ENCODE measurements at places on chromosomes 3 and 15. TPM values are rescaled to one million over a fixed set of nuclear protein-coding genes. Genes with fewer than 3 reads are reported as not detected.

- H3K27me3 ChIP-seq = no peaks in the 10 kb centered on the region
- no peak overlapping the region for H3K27ac ChIP-seq
- peak overlapping the region; percentile 23 for H3K4me3 ChIP-seq
- H3K36me3 ChIP-seq = no peaks in the 10 kb centered on the region
- peaks cover 35% of the 10 kb centered on the region for H3K4me1 ChIP-seq
- peak; percentile 36 for DNase-seq
These were observed 74.8 kb upstream of the SEC13 start for GRCh38 chr3:10395671-10396070.

GRCh38 chr15:98889930-98890695 is 117.5 kb downstream of the PGPEP1L start:
- no peaks in the 10 kb centered on the region for H3K27me3 ChIP-seq
- H3K36me3 ChIP-seq = no peaks in the 10 kb centered on the region
- no peak overlapping the region for H3K27ac ChIP-seq
- DNase-seq = no peak
- H3K4me3 ChIP-seq = no peak overlapping the region
- H3K4me1 ChIP-seq = no peaks in the 10 kb centered on the region

GRCh38 chr15:90597577-90597976 is 67.9 kb downstream of the CRTC3 start:
- no peaks in the 10 kb centered on the region for H3K36me3 ChIP-seq
- H3K4me1 ChIP-seq = peaks cover 83% of the 10 kb centered on the region
- no peak for DNase-seq
- no peaks in the 10 kb centered on the region for H3K27me3 ChIP-seq
- H3K4me3 ChIP-seq = peak overlapping the region; percentile 14
- H3K27ac ChIP-seq = peak overlapping the region; percentile 41

GRCh38 chr3:110495201-110495927 is 576.3 kb upstream of the NECTIN3 start:
- H3K4me3 ChIP-seq = no peak overlapping the region
- H3K36me3 ChIP-seq = no peaks in the 10 kb centered on the region
- H3K4me1 ChIP-seq = no peaks in the 10 kb centered on the region
- H3K27ac ChIP-seq = no peak overlapping the region
- no peak for DNase-seq

DNA sequence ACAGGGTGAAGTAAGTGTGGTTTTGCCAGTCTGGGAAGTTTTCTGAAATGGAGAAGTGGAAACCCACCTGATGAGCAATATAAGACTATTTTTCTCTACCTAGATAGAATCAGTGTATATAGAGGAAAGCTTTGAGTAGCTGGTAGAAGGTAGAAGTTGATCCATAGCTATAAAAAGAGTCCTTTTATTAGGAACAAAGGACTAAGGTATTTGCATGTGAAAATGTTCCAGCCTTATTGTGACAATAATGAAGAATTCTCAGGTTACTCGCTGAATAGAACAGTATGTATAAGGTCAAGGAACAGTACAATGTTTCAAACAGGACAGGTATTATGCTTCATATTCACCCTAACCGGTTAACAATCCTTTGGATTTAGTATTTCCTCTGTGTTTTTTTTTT is 972.2 kb downstream of the OTOL1 start:
- H3K4me3 ChIP-seq = no peak overlapping the region
- H3K4me1 ChIP-seq = no peaks in the 10 kb centered on the region
- H3K27ac ChIP-seq = no peak overlapping the region
- no peaks in the 10 kb centered on the region for H3K36me3 ChIP-seq
- DNase-seq = no peak

DNA sequence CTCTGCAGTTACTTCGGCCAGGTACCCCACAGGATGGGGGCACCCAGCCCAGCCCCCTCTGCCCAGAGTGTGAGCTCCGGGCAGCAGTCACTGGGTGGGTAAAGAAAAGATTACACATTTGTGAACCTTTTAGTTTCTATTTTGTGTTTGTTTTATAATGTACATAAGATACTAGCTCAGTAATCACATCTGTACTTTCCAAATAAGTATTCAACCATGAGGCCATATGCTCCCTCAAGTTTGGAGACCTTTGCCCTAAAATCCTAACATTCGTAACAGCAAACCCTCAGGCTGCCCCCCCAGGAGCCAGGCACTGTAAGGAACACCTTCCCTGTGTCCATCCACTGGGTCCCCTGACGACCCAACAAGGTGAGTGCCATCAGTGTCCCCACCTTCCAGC is 68.3 kb upstream of the SLC6A6 start:
- no peaks in the 10 kb centered on the region for H3K27me3 ChIP-seq
- no peaks in the 10 kb centered on the region for H3K4me1 ChIP-seq
- H3K4me3 ChIP-seq = no peak overlapping the region

DNA sequence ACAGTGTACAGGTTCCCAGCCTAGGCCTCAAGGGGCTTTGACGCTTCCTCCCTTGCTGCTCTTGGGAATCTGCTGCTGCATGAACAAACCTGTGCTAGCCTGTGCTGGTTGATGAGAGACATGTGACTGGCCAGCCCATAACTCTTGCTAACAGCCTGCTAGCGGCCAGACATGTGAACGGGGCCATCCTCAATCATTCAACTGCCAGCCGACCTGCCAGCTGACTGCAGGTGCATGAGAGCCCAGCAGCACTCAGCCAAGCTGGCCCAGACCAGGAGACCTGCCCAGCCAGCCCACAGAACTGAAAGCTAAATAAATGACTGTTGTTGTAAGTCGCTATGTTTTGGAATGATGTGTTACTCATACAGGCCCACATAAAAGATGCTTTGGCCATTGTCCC is 82.4 kb upstream of the DLG1 start:
- H3K36me3 ChIP-seq = no peaks in the 10 kb centered on the region
- H3K4me1 ChIP-seq = no peaks in the 10 kb centered on the region
- no peak overlapping the region for H3K27ac ChIP-seq

DNA sequence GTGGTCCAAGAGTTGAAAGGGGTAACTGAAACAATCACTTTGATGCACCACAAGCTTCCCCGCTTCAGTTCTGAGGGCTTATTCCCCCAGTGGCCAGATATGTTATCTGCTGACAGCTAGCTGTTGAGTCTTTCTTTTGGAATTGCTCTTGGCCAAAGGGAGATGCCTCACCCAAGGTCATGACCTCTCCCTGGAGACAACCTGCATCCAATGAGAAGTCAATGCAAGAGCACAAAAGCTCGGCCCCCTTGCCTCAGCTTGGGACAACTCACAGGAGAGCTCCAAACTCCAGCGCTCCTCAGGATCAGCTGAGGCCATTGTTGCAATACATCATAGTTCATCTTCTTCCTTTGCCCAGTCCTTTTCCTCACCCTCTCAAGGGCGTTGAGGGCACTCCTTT is 31.0 kb upstream of the THBS1 start:
- H3K36me3 ChIP-seq = no peaks in the 10 kb centered on the region
- no peaks in the 10 kb centered on the region for H3K27me3 ChIP-seq
- DNase-seq = no peak
- no peak overlapping the region for H3K27ac ChIP-seq

- DNase-seq = no peak
- no peaks in the 10 kb centered on the region for H3K27me3 ChIP-seq
- H3K4me3 ChIP-seq = no peak overlapping the region
These were observed 106.5 kb upstream of the P2RY1 start for GRCh38 chr3:152728231-152728980.

STRIT1 gene
- polyA plus RNA-seq = not detected

SMAD6 gene
- polyA plus RNA-seq = not detected

GRIP2 gene
- polyA plus RNA-seq = not detected

GRCh38 chr3:101703169-101703568 is 16.7 kb upstream of the RPL24 start:
- no peaks in the 10 kb centered on the region for H3K27me3 ChIP-seq
- H3K27ac ChIP-seq = no peak overlapping the region
- H3K36me3 ChIP-seq = no peaks in the 10 kb centered on the region
- DNase-seq = no peak
- H3K4me3 ChIP-seq = no peak overlapping the region

DNA sequence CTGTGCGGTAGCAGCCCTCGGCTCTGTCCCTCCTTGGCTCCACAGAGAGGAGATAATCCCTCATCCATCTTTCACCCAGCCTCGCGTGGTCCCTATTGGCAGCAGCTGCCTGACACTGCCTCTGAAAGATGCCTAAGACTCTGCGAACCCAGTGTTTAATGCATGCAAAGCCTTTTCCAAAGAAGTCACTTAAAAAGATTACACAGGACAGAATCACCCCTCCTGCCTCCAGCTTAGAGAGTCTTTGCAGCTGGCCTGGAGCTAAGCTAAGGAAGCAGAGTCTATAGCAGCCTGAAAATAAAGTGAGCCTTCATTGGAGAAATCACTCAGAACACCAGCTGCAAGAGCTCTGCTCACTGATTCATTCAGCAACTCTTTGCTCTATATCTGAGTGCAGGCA is 247.2 kb downstream of the SHQ1 start:
- no peaks in the 10 kb centered on the region for H3K36me3 ChIP-seq
- DNase-seq = no peak
- no peaks in the 10 kb centered on the region for H3K27me3 ChIP-seq
- no peak overlapping the region for H3K4me3 ChIP-seq
- no peaks in the 10 kb centered on the region for H3K4me1 ChIP-seq
- H3K27ac ChIP-seq = no peak overlapping the region

GRCh38 chr3:139286825-139287224 is 57.0 kb upstream of the MRPS22 start:
- no peak for DNase-seq
- H3K36me3 ChIP-seq = no peaks in the 10 kb centered on the region
- H3K4me1 ChIP-seq = no peaks in the 10 kb centered on the region
- no peaks in the 10 kb centered on the region for H3K27me3 ChIP-seq
- no peak overlapping the region for H3K4me3 ChIP-seq
- H3K27ac ChIP-seq = no peak overlapping the region

GRCh38 chr15:32829436-32829835 is 111.6 kb downstream of the GREM1 start:
- H3K27ac ChIP-seq = no peak overlapping the region
- H3K4me3 ChIP-seq = no peak overlapping the region
- no peak for DNase-seq
- no peaks in the 10 kb centered on the region for H3K27me3 ChIP-seq
- H3K36me3 ChIP-seq = no peaks in the 10 kb centered on the region
- no peaks in the 10 kb centered on the region for H3K4me1 ChIP-seq

GRCh38 chr3:135272026-135272669 is 477.1 kb downstream of the EPHB1 start:
- no peak overlapping the region for H3K4me3 ChIP-seq
- no peak for DNase-seq
- H3K36me3 ChIP-seq = no peaks in the 10 kb centered on the region
- no peaks in the 10 kb centered on the region for H3K4me1 ChIP-seq
- H3K27ac ChIP-seq = no peak overlapping the region
- no peaks in the 10 kb centered on the region for H3K27me3 ChIP-seq

GRCh38 chr3:122301063-122301462 is 24.0 kb upstream of the CSTA start:
- H3K27me3 ChIP-seq = no peaks in the 10 kb centered on the region
- no peak overlapping the region for H3K27ac ChIP-seq
- no peaks in the 10 kb centered on the region for H3K36me3 ChIP-seq

DNA sequence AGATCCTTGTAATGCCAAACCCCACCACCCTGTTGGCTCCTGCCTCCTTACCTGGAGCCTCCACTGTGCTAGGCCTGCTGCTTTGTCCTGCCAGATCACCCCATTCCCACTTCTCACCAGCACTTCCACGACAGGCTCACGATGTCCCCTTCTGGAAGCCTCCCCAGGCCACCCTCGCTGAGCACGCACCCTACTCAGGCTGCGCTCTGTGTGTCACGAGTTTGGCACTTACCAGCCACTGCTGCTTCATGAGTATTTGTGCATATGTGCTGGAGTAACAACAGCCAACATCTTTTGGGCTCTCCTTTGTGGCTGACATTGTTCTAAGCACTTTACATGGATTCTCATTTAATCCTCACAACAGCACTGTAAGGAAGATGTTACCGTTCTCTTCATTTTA is 58.1 kb downstream of the PDIA5 start:
- H3K27ac ChIP-seq = no peak overlapping the region
- H3K4me1 ChIP-seq = no peaks in the 10 kb centered on the region
- H3K4me3 ChIP-seq = no peak overlapping the region
- no peaks in the 10 kb centered on the region for H3K27me3 ChIP-seq
- H3K36me3 ChIP-seq = no peaks in the 10 kb centered on the region
- no peak for DNase-seq

DNA sequence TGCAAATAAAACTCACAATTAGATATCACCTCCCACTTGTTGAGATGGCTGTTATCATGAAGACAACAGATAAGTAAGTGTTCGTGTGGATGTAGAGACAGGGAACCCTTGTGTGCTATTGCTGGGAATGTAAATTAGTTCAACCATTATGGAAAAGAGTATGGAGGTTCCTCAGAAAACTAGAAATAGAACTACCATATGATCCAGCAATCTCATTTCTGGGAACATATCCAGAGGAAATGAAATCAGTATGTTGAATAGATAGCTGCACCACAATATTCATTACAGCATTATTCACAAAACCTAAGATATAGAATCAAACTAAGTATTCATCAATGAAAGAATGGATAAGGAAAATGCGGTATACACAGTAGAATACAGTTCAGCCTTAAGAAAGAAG is 418.7 kb upstream of the CNTN6 start:
- H3K36me3 ChIP-seq = peaks cover 3% of the 10 kb centered on the region
- H3K27me3 ChIP-seq = no peaks in the 10 kb centered on the region
- H3K27ac ChIP-seq = no peak overlapping the region
- no peak for DNase-seq
- H3K4me3 ChIP-seq = no peak overlapping the region

DNA sequence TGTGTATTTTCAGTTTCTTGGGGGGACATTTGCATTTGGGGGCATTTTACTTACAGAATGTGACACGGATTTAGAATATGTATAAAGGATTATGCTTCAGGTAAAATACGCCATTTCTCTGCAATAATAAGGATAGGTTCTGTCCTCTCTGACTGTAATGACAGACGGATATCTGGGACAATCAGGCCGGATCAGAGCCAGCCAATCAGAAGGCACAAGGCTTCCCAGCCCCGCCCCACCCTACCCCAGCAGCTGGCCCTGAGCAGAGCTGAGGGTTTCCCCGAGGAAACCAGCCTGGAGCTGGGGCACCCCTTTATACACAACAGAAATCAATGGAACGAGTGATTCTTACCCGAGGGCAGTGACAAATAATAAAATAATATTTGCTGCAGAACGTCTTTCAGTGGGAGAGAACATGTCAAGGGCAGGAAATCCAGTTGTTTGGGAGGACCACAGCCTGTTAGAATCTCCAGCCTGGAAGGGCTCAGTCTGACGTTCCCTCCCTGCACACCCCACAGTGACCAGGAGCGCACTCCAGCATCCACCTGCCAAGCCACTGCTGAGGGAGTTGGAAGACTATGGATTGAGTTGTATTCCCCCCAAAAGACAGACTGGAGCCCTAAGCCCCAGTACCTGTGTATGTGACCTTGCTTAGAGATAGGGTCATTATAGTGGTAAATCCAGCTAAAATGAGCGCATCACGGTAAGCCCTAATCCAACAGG is 30.3 kb upstream of the SEC13 start:
- no peaks in the 10 kb centered on the region for H3K36me3 ChIP-seq
- H3K27ac ChIP-seq = no peak overlapping the region
- no peaks in the 10 kb centered on the region for H3K27me3 ChIP-seq
- no peak for DNase-seq
- H3K4me1 ChIP-seq = no peaks in the 10 kb centered on the region

GJD2 gene
- polyA plus RNA-seq = not detected

- H3K27me3 ChIP-seq = no peaks in the 10 kb centered on the region
- no peak for DNase-seq
- H3K4me1 ChIP-seq = no peaks in the 10 kb centered on the region
- no peak overlapping the region for H3K4me3 ChIP-seq
- no peaks in the 10 kb centered on the region for H3K36me3 ChIP-seq
- no peak overlapping the region for H3K27ac ChIP-seq
These were observed 247 bp downstream of the FETUB start for GRCh38 chr3:186640473-186640818.

THSD4 gene
- not detected for polyA plus RNA-seq

HACD3 gene
- polyA plus RNA-seq = 40.3 TPM

GXYLT2 gene
- polyA plus RNA-seq = not detected

- DNase-seq = no peak
- no peaks in the 10 kb centered on the region for H3K27me3 ChIP-seq
- no peak overlapping the region for H3K27ac ChIP-seq
- H3K4me1 ChIP-seq = peaks cover 40% of the 10 kb centered on the region
These were observed 486.3 kb upstream of the PROK2 start for GRCh38 chr3:72271216-72271615.
